H1 (cell line): ENCODE measurements at places on chromosomes 2 and 18.

DNA sequence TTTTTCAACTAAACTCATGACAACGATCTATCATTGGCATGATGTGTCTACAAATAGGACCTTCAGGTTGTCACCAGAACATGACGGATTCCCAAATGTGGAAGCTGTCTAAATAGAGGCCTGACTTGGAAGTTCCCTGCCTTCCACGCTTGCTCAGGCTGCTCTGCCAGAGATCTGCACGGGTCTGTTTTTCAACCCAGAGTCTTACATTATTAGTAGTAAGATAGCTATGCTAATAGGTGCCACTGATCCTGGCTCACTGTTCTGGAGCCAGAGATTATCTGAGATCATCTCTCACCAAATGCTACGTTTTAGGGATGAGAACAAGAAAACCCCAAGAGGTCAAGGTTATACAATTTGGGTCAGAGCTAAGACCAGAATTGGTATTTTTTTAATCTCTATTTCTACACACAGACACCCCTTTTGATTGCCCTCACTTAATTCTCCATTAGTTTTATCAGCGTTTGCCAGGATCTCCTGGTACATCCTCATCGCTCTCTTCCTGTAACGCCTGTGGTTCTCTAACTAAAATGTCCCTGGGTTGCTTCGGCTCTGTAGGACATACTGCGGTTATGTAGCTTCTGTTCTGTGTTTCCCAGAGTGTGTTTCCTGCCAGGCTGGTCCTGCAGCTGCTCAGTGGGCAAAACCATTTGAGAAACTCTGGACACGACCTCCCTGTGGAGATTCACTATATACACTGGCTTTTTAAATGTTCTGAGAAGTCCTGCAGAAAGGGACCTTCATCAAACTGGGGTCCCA, 5.7 kb downstream of the CDC42EP3 start:
- H3K36me3 ChIP-seq: no peaks in the 10 kb centered on the region
- H3K27ac ChIP-seq: no peak overlapping the region
- no peaks in the 10 kb centered on the region for H3K27me3 ChIP-seq
- H3K4me3 ChIP-seq: no peak overlapping the region

- no peaks in the 10 kb centered on the region for H3K4me1 ChIP-seq
- H3K4me3 ChIP-seq: no peak overlapping the region
- no peak for DNase-seq
These were observed 50.3 kb downstream of the MTERF4 start for GRCh38 chr2:241051578-241052487.

GRCh38 chr2:105864262-105864661, 119.5 kb downstream of the NCK2 start:
- H3K27ac ChIP-seq: no peak overlapping the region
- H3K4me3 ChIP-seq: no peak overlapping the region
- H3K36me3 ChIP-seq: no peaks in the 10 kb centered on the region
- no peaks in the 10 kb centered on the region for H3K27me3 ChIP-seq
- no peak for DNase-seq

DNA sequence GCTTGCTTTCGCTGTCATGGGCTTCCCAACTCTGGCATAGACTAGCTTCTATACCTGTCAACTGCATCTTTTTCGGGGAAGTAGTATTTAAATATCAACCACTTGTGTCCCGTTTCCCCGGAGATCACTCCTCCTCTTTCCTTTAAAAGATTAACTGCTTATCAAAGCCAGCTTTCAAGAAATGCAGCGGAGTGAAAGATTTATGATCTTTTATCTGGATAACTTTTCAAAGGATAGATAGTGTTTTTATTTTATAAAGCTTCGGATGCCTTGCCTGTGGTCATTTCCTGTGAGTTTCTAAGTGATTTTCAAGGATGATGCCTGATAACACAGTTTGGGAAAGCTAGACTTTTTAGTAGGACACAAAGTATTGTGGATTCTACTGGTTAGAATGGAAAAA, 2.9 kb upstream of the IGFBP5 start:
- H3K27me3 ChIP-seq: no peaks in the 10 kb centered on the region
- no peaks in the 10 kb centered on the region for H3K36me3 ChIP-seq
- H3K4me1 ChIP-seq: peaks cover 8% of the 10 kb centered on the region
- H3K4me3 ChIP-seq: no peak overlapping the region
- no peak for DNase-seq

GRCh38 chr18:70452501-70452900, 163.7 kb downstream of the SOCS6 start:
- H3K36me3 ChIP-seq: no peaks in the 10 kb centered on the region
- DNase-seq: no peak
- no peak overlapping the region for H3K27ac ChIP-seq

GRCh38 chr2:202122980-202123720, 50.1 kb downstream of the KIAA2012 start:
- DNase-seq: no peak
- no peak overlapping the region for H3K4me3 ChIP-seq
- no peaks in the 10 kb centered on the region for H3K36me3 ChIP-seq
- H3K27ac ChIP-seq: no peak overlapping the region
- no peaks in the 10 kb centered on the region for H3K4me1 ChIP-seq

DNA sequence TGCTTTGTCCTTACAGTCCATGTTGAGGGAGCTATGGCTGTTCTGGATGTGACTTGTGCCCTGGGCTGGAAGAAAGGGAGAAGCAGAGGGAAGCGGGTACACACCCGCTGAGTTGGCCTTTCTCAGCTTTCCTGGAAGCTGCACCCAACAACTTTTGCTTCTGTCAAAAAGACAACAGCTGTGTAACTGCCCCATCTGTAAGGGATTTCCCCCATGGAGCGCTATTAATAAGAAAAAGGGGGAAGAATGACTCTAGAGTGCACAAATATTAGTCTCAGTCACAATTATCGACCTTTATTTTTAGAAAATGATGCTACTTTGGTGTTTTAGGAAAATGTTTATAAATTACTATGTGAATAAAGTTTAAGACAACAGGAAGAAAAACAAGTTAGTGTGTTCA, 368.3 kb downstream of the RAD51AP2 start:
- H3K36me3 ChIP-seq: no peaks in the 10 kb centered on the region
- no peak overlapping the region for H3K4me3 ChIP-seq
- H3K4me1 ChIP-seq: no peaks in the 10 kb centered on the region
- H3K27me3 ChIP-seq: no peaks in the 10 kb centered on the region
- no peak overlapping the region for H3K27ac ChIP-seq

DNA sequence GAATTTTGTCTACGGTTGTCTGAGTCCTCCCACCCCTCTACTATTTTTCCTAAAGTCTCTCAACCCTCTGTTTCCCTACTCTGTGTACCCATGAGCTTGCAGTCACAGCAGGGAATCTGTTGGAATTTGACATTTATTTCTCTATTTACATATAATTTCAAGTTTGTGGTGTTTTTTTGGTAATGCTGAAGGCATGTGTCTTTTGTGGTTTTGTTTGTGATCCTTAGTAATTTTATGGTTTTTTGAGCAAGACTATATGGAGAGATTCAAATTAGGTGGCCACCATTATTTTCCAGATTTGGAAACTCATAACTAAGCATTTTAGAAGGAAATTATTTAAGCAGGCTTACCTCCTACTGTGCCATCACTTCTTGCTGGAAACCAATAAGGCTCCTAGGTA, 27.2 kb upstream of the FBLN7 start:
- H3K27ac ChIP-seq: no peak overlapping the region
- no peaks in the 10 kb centered on the region for H3K4me1 ChIP-seq
- DNase-seq: no peak
- H3K4me3 ChIP-seq: no peak overlapping the region
- H3K27me3 ChIP-seq: no peaks in the 10 kb centered on the region

GRCh38 chr2:99634234-99634633, 144.4 kb upstream of the REV1 start:
- DNase-seq: no peak
- H3K27ac ChIP-seq: no peak overlapping the region
- H3K4me3 ChIP-seq: no peak overlapping the region
- no peaks in the 10 kb centered on the region for H3K36me3 ChIP-seq

DNA sequence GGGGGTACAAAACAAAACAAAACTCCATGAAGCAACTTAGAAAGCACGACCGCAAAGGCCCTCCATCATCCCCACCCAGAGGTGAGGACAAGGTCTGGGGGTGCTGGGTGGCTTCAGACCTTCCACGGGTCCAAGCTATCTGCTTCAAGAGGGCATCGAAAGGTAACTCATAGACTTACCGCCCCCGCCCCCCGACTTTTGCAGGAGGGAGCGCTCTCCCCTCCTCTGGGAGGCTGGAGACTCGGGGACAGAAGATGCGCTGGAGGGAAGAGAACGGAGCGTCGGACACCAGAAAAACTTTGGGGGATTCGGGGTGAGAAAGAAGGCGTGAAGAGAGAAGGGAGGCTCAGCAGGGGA, 300 bp upstream of the STON1 start:
- H3K27ac ChIP-seq: no peak overlapping the region
- H3K4me3 ChIP-seq: peak overlapping the region; percentile 86
- H3K36me3 ChIP-seq: no peaks in the 10 kb centered on the region
- H3K27me3 ChIP-seq: no peaks in the 10 kb centered on the region
- no peak for DNase-seq

DNA sequence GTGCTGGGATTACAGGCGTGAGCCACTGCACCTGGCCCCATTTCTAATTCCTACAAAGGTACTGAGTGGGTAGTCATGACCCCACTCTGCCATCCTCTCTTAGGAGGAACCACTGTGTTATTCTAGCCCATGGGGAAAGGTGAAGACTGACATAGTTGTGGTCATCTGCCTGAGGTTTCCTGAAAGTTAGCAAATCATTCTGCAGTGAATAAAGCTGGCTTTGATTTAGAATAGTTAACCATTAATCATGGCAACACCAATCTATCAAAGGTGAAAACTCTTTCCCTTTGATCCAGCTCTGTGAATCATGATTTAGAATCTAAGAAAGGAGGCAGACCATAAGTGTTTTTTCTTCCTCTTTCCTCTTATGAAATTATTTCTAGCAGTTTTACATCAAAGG, 50.8 kb downstream of the SUMO1 start:
- no peak overlapping the region for H3K27ac ChIP-seq
- H3K36me3 ChIP-seq: no peaks in the 10 kb centered on the region
- no peaks in the 10 kb centered on the region for H3K27me3 ChIP-seq
- no peaks in the 10 kb centered on the region for H3K4me1 ChIP-seq
- no peak overlapping the region for H3K4me3 ChIP-seq
- no peak for DNase-seq

DNA sequence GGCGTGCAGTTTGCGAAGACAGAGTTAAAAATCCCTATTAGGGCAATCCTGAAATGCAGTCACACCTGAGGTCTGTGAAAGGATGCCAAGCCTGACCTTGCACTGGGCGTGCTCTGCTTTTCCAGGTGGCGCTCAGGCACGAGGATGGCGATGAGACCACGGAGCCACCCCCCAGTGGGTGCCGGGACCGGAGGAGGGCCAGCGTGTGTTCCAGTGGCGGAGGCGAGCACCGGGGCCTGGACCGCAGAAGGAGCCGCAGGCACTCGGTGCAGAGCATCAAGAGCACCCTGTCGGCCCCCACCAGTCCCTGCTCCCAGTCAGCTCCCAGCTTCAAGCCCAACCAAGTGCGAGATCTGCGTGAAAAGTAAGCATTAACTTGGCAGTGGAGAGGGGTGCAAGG, 203.4 kb downstream of the TPGS2 start:
- H3K27ac ChIP-seq: no peak overlapping the region
- no peaks in the 10 kb centered on the region for H3K27me3 ChIP-seq
- no peak for DNase-seq
- no peaks in the 10 kb centered on the region for H3K36me3 ChIP-seq

GRCh38 chr2:221817052-221817451, 244.9 kb upstream of the EPHA4 start:
- no peak overlapping the region for H3K27ac ChIP-seq
- H3K4me3 ChIP-seq: no peak overlapping the region
- no peak for DNase-seq

- no peaks in the 10 kb centered on the region for H3K27me3 ChIP-seq
- no peaks in the 10 kb centered on the region for H3K4me1 ChIP-seq
- DNase-seq: no peak
- H3K27ac ChIP-seq: no peak overlapping the region
These were observed 317.9 kb upstream of the TNP1 start for GRCh38 chr2:217177720-217178119.

GRCh38 chr2:5387406-5387805, 304.8 kb upstream of the SOX11 start:
- no peaks in the 10 kb centered on the region for H3K4me1 ChIP-seq
- no peaks in the 10 kb centered on the region for H3K27me3 ChIP-seq
- H3K27ac ChIP-seq: no peak overlapping the region
- H3K4me3 ChIP-seq: no peak overlapping the region
- DNase-seq: no peak

GRCh38 chr2:9166579-9167377, 39.8 kb upstream of the ASAP2 start:
- DNase-seq: no peak
- no peaks in the 10 kb centered on the region; the same call in none of the 2 replicates for H3K4me1 ChIP-seq
- no peak overlapping the region for H3K4me3 ChIP-seq
- no peaks in the 10 kb centered on the region for H3K27me3 ChIP-seq
- no peaks in the 10 kb centered on the region for H3K36me3 ChIP-seq
- H3K27ac ChIP-seq: no peak overlapping the region

DNA sequence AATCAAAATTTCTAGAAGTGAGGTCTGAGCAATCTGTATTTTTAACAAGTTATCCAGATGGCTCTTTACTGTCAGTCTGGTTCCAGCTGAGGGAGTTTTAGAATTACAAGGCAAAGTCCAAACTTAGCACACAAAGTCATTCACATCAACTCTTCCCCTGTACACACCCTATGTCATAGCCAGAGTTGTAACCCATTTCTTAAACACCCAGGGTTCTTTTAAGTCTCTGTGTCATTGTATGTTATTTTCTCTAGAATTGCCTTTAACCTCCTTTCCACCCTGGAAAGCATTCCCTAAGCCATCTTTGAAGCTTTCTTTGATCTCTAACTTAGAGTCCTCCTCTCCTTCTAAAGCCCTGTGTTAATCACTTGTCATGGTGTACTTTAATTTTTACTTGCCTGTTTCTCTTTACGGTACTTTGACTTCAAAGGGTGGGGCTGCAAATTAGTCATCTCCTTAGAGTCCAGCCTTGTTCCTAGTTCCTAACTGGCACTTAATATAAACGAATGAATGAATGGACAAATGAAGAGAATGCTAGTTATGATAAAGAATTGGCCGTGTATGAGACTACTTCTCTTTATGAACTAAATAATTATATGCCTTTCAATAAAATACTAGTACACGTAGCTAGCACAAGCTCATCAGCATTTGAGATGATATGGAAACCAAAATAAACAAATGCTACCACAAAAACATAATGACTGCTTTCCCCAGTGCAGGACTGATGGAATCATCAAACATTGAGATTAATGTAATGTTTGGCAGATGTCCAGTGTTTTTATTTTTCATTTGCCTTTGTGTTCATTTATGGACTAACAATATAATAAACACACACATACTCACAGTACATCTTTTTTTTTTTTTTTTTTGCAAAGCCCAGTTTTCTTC, 11.9 kb upstream of the ACTR3 start:
- H3K4me3 ChIP-seq: no peak overlapping the region
- no peak for DNase-seq
- H3K27ac ChIP-seq: no peak overlapping the region

DNA sequence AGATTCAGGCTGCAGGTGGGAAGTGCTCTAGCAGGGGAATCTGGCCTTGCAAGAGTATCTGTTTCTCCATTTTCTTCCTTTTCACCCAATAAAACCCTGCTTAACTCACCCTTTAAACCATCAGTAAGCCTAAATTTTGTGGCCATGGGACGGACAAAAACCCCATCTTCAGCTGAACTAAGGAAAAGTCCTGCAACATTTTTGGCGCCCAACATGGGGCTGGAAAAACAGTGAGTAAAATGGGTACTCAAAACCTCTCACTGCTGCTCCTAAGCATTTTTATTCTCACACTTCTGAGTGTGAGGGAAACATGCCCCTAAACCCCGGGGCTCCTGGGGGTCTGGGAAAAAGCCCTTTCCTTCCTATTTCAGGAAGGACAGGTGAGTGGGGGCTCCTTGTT, 414.3 kb downstream of the ZNF804A start:
- H3K27me3 ChIP-seq: no peaks in the 10 kb centered on the region
- no peak overlapping the region for H3K27ac ChIP-seq
- DNase-seq: peak; percentile 46

GRCh38 chr2:203861197-203861596, 6.4 kb upstream of the CTLA4 start:
- no peak overlapping the region for H3K27ac ChIP-seq
- no peaks in the 10 kb centered on the region for H3K27me3 ChIP-seq
- H3K36me3 ChIP-seq: no peaks in the 10 kb centered on the region
- no peak for DNase-seq
